ENCODE measurements at places on chromosomes 6 and 20.

GRCh38 chr20:47761482-47762047 lies 23.7 kb downstream of the SULF2 start:
- DNase-seq = no peak

GRCh38 chr6:82097676-82098075 lies 149.9 kb downstream of the IBTK start:
- no peak for DNase-seq

DNA sequence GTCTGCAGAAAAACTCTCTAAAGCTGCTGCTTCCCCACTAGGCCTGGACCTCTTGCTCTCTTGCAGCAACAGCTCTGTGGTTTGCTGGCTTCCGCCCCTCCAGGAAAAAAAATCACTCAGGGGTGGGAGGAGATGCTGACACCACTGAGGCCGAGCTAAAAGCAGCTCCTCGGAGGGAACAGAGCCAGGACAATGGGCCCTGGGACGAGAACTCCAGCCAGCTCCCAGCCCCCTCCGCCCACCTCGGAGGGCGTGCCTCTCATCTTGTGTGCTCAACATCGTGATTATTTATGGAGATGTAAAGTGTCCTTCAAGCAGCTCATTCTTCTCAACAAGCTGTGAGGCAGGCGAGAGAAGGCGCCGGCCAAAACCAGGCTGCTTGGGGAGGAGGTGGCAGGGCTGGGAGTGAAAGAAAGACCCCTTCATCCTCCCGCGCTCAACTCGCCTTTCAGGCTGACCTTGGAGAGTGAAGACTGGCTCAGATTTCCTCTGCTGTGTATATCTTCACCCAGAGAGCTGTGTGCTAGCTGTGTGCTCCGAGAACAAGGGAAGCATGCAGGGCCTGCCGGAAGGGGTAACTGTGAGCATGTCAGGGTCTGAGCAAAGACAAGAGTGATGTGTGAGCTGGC lies 53.5 kb upstream of the LRFN2 start:
- peak; percentile 89 for DNase-seq

- no peak for DNase-seq
Measured at GRCh38 chr20:48725555-48725991, 102.2 kb downstream of the PREX1 start.

- DNase-seq = no peak
Measured at GRCh38 chr6:33737267-33738026, 9.3 kb downstream of the IP6K3 start.

GRCh38 chr6:41939848-41940758 lies 1.5 kb downstream of the CCND3 start:
- DNase-seq = no peak

DNA sequence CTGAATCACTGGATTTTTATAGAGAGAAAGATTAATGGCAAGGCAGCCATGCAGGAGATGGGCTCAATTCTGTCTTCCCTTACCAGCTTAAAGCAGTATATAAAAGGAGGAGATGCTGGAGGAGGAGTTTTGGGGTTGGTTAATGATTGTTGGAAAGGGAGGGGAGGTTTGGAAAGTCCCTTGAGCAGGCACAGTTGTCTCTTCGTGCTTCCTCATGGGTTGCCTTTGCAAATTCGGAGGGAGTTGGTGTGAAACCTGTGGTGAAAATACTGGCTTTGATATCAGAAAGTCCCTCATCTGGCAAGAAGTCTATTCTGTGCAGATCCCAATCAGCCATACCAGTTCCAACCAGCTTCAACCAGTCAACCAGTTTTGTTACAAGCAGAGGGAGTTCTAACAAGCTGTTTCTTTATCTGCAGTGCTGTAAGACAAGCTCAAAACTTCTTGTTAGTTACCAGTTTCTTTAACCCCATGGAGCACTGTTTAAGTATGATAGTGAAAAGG lies 107.0 kb downstream of the HIVEP1 start:
- DNase-seq = no peak

GRCh38 chr6:13472976-13473767 lies 14.2 kb downstream of the GFOD1 start:
- no peak for DNase-seq

DNA sequence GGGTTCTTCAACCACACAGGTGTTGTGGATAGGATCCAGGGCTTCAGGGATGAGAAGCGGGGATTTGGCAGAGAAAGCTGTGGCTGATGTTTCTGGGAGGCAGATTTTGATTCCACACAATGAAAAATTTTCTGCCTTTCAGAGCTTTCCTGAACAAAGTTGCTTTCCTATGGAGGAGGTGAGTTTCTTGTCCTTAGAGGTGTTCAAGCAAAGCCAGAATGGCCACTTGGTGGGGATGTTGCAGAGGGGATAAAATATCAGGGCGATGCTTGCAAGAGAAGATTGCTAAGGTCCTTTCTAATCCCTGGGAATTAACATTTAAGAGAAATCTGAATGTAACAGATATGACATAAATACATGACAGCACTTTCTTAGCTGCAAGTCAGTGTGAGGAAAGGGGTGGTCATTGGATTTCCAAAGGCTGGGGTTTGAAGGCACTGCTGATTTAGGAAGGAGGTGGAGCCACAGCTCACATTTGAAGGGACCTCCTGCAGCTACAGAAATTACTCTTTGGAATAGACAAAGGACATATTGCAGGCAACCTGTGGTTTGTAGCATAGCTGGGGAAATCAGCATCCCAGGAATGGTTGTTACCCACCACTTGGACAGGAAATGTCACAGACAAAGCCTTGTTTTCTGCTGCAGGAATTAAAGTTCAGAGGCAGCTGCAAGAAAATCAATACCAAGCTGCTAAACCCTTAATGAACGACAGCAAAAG lies 271.1 kb upstream of the CHD6 start:
- no peak for DNase-seq

DNA sequence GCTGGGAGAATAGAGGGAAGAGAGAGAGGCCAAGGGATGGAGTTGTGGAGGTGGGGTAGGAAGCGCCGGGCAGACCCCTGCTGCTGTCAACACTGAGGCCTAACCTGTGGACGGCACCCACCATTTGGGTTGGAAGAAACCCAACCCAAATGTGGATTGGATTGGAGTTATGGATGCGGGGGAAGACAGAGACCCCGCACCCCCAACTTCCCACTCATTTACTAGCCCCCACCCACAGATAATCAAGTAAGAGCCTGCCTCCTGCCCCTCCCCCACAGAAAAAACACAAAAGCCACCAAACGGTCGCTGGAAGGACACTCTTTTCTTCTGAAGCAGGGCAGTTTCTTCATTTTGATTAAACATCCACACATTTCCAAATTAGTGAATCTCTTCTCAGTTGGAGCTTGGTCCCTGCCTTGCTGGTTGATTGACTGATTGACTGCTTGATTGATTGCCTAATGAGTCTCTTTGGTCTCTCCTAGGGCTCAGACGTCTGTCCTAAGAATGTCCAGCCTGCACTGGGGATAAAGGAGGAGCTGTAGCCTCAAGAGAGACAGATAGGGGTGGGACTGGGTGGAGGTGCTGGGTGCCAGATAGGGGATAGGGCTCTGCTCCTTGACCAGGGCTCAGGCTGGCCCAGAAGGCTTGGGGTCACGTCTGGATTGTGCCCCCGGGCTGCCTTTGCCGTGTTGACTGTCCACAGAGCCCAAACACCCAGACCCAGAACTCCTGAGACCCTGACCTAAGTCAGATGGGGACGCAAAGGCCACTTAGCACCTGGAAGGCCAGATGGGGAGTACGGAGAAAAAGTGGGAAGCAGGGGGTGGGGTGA lies 74.9 kb upstream of the FOXP4 start:
- DNase-seq = no peak

DNA sequence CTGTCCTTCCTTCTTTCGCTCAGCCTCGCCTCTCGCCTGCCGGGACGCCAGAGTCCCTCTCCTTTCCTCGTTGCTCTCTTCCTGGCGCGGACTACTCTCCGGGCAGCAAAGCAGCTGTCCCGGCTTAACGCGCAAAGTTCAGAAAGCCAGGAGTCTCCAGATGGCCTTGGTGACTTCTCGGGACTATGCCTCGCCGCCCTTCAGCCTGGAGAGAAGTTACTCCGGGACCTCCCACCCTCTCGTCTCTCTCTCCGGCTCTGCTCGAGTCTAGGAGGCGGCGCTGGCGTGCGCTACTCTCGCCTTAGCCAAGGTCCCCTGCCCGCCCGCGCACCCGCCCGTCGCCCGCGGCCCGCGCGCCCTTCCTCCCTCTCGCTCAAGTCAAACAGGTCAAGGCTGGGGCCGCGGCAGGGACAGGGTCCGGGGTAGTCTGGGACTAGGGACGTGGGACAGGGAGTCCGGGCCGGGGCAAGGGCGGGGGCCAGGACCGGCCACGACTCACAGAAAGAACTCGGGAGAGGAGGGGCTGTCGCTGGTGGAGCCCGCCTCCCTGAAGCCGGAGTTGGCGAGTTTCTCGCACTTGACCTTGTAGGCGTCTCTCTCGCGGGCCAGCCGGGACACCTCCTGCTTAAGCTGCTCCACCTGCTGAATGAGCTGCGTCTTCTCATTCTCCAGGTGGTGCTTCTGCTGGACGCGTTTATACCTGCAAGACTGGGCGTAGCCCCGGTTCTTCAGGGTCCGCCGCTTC lies 1.5 kb downstream of the MAFB start:
- no peak for DNase-seq

- no peak for DNase-seq
Measured at GRCh38 chr20:12166053-12166717, 248.5 kb downstream of the BTBD3 start.

GRCh38 chr6:13454286-13455221 lies 32.8 kb downstream of the GFOD1 start:
- DNase-seq = no peak

DNA sequence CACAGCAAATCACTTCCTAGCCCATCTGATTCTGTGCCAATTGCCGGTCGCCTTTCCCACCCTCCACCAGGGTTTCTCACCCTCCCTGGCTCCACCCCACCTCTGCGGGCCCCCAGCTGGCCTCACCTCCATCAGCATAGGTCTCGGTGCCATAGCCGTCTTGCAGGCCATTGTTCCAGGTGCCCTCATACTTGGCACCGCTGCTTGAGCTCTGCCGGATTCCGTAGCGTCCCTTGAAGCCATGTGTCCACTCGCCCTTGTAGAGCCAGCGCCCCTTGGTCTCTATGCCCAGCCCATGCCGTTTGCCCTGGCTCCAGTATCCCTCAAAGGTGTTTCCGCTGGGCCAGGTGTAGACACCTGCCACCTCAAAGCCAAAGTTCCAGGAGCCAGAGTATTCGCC lies 787 bp downstream of the JPH2 start:
- no peak for DNase-seq

DNA sequence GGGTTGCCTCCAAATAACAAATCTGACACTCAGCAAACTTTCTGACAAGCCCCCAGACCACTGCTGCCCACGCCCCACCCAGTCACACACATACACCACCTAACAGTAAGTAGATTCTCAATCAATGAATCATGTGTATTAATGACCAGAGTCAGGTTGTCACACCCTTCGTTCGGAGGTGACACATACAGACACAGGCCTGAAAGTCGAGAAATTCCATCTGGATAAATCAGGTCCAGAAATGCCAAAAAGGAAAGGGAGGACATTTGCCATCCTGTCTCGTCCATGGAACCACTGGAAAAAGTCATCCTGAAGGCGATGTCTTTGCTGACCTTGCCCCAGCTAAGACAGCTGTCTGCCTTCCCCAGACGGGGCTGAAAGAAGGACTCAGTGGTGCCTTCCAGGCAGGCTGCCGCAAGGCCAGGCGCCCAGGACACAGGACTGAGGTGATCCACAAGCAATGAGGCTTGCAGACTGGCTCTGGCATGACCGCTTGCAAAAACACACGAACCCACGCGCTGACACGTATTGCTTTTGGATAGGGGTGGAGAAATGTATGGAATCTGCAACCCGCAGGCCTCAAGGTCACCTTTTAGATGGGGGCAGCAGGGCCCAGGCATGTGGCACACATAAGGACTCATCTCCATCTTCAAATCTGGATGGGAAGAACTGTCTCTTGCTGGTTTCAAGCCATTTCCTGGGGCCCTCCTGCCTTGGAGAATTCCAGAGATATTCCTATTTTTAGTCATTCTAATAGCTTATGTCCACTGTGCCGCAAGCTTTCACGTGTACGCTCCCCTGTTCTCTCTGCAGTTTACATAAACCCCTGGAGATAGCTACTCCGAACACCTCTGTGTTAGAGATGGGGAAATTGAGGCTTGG lies 9.0 kb downstream of the NFATC2 start:
- no peak for DNase-seq

GRCh38 chr20:58651946-58652605 lies 993 bp downstream of the STX16 start:
- peak; percentile 40 for DNase-seq

DNA sequence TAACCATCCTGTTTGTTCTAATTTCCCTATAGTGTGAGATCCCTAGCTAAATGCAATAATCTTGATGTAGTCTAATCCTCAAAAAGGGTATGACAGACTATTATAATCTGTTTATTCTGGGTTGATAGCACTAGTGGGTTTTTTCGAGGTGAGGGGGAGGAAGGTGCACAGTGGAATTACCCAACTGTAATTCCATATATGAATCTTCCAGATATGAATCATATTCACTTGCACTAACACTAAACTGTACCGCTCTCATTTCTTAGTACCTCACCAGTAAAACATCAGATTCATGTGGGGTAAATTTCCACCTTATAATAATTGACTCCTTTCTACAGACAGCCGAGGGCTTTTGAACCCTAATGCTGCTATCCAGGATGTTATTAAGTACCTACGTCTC lies 16.5 kb downstream of the NCOA7 start:
- DNase-seq = no peak

DNA sequence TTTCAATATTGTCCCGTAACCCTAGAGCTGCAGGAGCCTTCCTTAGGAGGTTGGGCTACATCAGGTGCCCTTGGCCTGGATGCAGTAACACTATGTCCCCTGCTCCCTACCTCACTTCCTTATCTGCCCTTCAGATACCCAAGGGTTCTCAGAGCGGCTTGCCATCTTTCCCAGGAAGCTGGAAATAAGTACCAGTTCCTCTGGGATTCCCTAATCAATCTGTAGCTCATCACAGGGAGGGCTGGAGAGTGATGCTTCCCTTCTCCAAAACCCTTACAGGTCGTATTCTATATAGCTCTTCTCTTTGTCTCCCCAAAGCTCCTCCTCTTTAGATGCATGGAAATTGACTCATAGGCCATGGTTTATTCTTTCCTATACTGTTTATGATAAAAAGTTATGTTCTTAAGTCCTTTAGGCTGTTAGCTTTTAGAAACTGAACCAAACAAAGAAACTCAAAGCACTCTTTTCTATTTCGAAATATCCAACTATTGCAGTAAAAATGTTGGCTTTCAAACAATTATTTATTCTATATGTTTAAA lies 4.2 kb downstream of the MYCT1 start:
- no peak for DNase-seq

DNA sequence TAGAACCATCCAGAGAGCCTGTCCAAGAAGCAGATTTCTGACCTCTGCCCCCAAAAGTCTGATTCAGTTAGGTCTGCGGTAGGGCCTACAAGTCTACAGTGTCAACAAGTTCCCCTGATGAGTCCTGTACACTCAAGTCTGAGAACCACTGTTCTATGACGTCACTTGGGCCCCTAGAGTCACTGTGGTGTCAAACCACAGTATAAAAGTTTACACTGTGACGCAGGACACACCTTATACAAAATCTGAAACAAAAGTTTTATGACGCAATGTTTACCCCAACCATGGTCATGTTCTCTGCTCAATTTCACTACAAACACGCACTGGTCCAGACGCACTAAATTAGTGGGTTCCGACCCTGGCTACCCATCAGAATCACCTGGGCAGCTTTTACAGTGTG lies 17.9 kb downstream of the SLA2 start:
- DNase-seq = no peak

Data from DMS79 (cell line).